ENCODE measurements at places on chromosomes 13 and 19.

- no peak for DNase-seq
Observed at GRCh38 chr13:94233837-94234236, 245.6 kb downstream of the DCT start.

GRCh38 chr13:34671137-34671536, 270.9 kb upstream of the NBEA start:
- DNase-seq: no peak

GRCh38 chr13:34466301-34466700, 475.8 kb upstream of the NBEA start:
- no peak for DNase-seq

DNA sequence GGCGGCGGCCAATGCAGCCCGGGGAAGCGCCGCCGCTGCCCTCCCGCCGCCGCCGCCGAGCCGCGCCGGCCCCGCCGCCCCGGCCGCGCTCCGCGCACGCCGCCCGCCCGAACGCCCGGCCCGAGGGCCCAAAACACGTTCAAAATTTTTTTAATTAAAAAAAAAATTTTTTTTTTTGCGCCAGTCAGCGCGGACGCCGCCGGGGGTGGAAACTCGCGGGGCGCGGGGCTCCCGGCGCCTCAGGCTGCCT, 468 bp downstream of the HMGB1 start:
- no peak for DNase-seq

- DNase-seq: no peak
Observed at GRCh38 chr19:28289295-28290063, 923.5 kb downstream of the UQCRFS1 start.

- DNase-seq: no peak
Observed at GRCh38 chr19:18490728-18491127, 31.1 kb downstream of the ELL start.

- no peak for DNase-seq
Observed at GRCh38 chr13:99505814-99506269, 4.6 kb downstream of the TM9SF2 start.

DNA sequence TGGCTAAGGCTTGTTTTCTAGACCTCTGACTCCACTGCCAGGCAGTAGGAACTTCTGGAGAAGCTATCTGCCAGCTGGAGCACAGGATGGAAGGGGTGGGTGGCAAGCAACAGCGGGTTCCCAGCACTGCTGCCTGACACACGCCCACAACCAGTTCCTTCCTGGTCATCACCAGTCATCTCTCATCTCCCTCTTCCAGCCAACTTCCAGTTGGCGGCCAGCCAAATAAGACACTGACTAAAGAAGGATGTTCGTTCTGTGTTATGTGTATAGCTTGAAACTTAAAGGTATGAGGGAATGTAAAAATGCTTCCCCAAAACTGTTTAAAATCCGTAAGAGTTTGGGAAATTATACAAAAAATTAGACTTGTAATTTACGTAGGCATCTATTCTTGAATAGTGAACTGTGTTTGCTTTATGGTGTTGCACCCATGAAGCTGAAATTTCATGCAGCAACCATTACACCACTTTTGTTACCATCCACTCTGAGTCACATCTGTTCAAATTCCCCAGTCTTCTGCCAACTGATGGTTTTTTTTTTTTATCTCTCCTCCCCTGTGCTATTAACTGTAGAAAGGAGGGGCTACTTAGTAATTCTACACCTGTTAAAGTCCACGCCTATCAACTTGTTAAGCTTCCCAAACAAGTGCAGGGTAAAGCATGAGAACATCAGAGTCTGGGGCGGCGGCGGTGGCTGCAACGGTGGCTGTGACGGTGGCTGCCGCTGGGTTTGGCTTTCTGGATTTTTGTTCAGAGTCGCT, 86.2 kb upstream of the FRY start:
- DNase-seq: peak; percentile 80

- DNase-seq: no peak
Observed at GRCh38 chr19:50167314-50167721, 4.2 kb upstream of the IZUMO2 start.

- no peak for DNase-seq
Observed at GRCh38 chr13:24261566-24261965, 47.8 kb upstream of the C1QTNF9 start.

DNA sequence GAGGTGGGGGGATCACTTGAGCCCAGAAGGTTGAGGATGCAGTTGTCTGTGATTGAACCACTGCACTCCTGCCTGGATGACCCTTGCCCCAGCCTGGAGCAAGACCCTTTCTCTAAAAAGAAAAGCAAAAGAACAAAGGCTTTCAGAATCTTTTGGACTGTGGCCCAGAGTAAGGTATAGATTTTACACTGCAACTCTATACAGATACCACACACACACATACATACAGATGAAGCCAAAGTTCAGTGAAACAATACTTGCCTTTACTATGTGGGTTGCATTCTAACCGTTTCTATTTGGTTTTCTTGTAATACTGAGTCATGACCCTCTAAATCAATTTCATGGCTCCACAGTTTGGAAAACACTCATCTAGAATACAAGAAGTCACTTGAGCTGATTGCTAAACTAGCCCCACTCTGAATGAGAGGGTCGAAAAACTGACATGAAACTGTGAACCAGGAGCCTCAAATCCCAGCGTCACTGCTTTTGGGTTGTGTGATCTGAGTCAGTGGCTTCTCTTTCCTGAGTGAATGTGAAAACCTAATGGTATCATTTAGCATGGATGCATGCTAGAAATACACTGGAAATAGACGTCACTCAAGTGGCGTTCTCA, 756.1 kb downstream of the UQCRFS1 start:
- no peak for DNase-seq

GRCh38 chr13:24106429-24106828, 54.1 kb upstream of the SPATA13 start:
- DNase-seq: no peak

- DNase-seq: no peak
Observed at GRCh38 chr13:110319774-110320509, 12.9 kb downstream of the COL4A2 start.

- DNase-seq: no peak
Observed at GRCh38 chr13:20190481-20191310, 2.0 kb downstream of the GJB2 start.
